Stimulated activated CD4-positive, alpha-beta T cell treated with anti-CD3 and anti-CD28 coated beads, Interleukin-2, amount 100 ng/mL, for 24 hours (primary cell): ENCODE measurements at places on chromosomes 5 and 9.

DNA sequence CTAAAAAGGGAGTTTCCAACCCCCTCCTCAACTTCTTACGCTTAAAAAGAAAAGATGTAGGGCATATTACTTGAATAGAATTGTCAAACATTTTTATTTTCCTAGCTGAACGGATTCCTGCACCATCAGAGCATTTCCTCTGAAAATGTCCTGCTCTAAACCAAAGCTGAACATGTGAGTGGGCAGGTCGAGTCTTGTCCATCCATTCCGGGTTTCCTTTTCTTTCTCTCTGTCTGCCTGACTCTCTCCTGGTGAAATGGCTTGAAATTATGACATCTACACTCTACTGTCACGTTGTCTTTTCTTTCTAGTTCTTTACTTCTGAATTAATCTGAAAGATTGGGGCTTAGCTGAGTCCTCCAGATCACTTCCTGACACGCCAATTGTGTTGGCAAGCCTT is 39.2 kb upstream of the PTPN3 start:
- no peak for DNase-seq

GRCh38 chr5:76641514-76642120 is 18.4 kb upstream of the F2RL2 start:
- DNase-seq = peak; percentile 71

- no peak for DNase-seq
Measured at GRCh38 chr9:76630916-76631315, 133.3 kb upstream of the PCA3 start.

DNA sequence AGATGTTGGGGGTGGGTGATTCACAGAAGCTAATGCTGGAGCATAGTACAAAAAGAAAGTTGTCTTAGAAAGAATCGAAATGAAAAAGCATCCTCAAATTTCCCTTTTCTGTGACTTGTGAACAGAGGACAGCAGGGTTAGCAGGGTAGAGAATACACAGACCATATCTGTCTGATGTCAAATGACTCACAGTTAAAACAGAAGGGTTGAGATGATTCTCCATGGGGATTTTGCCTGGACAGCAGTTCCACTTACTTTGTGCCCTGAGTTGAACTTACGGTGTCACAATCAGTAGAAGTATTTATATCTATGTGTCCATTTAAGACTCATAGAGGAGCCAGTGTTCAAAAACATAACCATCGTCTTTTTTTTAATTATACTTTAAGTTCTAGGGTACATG is 801.6 kb downstream of the KCTD16 start:
- no peak for DNase-seq

DNA sequence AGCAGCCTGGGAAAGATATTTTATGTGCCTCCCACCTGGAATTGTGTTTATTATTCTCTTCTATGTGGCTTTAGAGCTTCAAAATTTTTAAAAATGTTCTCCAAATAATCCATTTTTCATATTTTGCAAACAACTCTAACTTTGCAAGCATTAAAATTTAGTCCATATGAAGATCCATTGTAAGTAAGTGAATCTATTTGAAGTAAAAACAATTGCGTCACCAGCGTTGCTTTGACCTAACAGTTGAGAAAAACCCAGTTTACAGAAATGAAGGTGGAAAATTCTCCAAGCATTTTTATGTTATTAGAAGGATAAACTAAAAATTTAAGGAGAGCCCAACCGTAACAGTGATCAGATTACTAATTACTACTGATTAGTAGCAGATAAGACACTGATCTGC is 38.9 kb upstream of the TLX3 start:
- DNase-seq = no peak

DNA sequence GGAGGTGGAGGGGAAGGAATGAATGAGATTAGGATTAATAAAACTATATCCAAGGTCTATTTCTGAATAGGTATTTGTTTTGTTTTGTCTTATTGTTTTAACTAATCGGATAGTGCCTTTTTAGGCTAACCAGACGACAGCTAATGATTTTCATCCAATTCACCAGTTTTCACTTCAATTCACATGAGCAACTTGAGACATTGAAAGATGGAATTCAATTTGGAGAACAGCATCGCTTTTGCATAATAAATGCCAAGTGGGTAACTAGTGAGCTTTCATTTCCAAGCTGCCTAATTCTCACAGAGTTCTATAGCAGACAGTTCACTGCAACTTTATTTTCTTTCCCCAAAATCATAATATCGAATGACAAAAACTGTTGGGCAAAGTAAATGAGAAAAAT is 5.0 kb downstream of the AGXT2 start:
- no peak for DNase-seq

DNA sequence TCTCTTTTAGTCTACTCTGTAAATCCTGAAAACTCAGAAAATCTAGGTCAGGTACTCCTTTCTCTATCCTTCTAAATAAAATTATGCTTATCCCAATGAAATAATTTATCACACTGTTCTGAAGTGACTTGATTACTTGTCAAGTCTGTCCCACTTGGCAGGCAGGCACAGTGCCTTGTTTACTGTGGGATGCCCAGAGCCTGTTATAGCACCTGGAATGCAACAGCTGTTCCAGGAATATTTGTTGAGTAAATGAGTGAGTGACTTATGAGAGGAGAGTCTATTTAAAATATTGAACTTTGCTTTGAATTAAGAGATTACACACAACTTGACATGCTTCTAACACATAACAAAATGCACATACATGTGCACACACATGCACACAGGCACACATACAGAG is 130.0 kb downstream of the MPDZ start:
- DNase-seq = no peak

DNA sequence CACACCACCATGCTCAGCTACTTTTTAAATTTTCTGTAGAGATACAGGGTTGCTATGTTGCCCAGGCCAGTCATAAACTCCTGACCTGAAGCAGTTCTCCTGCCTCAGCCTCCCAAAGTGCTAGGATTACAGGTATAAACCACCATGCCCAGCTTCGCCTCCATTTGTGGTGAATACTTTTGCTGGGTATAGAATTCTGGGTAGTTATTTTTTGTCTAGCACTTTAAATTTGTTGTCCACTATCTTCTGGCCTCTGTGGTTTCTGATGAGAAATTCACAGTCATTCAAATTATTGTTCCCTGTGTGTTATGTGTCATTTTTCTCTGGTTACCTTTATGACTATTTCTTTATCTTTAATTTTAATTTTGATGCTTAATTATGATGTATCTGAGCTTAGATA is 57.7 kb upstream of the EXOC3 start:
- no peak for DNase-seq

- DNase-seq = no peak
Measured at GRCh38 chr5:134018154-134018985, 13.6 kb upstream of the VDAC1 start.

GRCh38 chr5:2897276-2897961 is 145.9 kb upstream of the IRX2 start:
- no peak for DNase-seq

GRCh38 chr5:135356522-135357318 is 42.3 kb downstream of the MACROH2A1 start:
- no peak for DNase-seq

- no peak for DNase-seq
Measured at GRCh38 chr9:69237702-69238295, 63.7 kb downstream of the TJP2 start.

- no peak for DNase-seq
Measured at GRCh38 chr9:72360324-72360723, 4.7 kb downstream of the ZFAND5 start.
